AG08396 (cell line): ENCODE measurements at places on chromosomes 7 and 10.

GRCh38 chr7:42843205-42843800 is 68.6 kb downstream of the C7orf25 start:
- peak; percentile 64 for DNase-seq

DNA sequence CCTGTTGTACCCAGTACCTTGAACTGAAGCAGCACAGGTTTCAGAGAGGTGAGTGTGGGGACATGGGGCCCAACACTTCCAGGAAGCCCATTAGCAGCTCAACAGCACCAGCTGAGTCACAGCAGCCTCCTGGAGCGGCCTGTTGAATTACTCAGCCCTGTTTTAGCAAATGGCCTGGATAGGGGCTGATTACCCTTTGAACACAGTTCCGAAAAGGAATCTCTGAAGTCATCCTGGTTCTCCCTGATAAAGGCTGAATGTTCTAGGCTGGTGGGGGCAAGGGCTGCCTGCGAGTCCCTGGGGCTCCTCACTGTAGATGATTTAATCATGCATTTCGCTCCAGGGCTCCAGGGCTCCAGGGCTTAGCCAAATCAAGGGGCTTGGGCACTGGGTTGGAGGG is 287.5 kb downstream of the GRID1 start:
- DNase-seq, result no peak

- DNase-seq, result peak; percentile 32
Observed at GRCh38 chr10:118504467-118505205, 90.8 kb downstream of the PRLHR start.

DNA sequence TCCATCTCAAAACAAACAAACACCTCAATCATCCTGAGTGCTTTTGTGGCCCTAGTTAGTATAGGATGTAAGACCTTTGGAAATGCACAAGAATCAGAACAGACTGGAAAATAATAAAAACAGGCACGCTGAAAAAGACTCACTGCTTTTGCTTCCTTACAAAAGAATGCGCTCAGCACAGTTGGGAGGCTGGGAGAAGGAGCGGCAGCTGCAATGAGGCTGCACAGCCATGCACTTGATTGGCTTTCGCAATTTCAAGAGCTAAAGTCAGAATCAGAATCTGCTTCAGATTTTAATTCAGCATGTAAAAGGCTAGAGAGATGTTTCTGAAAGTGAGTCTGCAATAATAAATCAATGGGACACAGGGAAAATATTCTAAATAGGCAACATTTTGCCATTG is 97.2 kb downstream of the FRMD4A start:
- no peak for DNase-seq

GRCh38 chr10:72875250-72876055 is 18.1 kb upstream of the OIT3 start:
- DNase-seq, result no peak

DNA sequence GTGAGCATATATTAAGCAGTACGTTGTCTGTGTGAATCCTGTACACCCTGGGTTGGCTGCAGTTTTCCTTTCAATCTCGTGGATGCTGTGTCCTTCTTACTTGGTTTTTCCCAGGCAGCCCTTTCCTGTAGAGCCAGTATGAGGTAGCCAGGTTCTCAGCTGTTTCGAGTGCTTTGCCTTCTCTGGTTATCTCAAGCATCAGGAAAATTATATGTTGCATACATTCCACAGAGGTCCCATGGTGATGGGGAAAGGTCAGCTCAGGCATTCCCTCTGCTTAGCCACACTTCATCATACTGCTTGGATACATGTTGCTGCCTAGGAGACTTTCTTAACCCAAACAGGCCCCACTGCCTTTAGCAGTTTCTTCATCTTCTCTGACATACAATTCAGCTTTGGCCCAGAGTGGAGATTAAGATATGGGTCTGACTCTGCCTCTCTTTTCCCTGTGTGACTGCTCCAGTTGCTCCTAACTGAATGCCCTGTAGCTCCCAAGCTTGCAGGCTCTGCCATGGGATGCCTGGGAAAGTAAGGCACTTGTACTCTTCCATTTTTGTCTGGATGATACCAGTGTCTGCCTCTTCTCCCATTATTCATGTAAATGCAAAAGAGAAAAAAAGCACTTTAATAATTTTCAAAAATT is 11.3 kb downstream of the GNAI1 start:
- peak; percentile 13 for DNase-seq

- no peak for DNase-seq
Observed at GRCh38 chr10:4981722-4982471, 18.7 kb downstream of the AKR1C1 start.

DNA sequence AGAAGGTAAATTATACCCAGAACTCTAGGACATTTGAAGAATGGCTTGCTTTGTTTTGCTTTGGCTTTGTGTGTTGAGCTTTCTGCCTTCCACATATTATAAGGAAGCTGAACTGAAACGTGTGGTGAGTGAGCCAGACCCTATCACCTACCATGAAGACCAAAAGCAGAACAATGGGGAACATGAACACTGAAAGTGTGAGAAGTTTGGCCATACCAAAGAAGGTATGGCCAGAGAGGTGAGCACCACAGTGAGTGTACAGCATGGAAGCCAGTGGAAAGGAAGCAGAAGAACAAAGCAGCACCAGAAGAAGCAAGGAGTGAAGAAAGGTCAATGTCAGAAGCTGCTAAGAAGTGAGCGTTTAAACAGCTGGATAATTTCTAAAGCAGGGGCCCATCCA is 59.7 kb upstream of the CCDC71L start:
- DNase-seq, result no peak

DNA sequence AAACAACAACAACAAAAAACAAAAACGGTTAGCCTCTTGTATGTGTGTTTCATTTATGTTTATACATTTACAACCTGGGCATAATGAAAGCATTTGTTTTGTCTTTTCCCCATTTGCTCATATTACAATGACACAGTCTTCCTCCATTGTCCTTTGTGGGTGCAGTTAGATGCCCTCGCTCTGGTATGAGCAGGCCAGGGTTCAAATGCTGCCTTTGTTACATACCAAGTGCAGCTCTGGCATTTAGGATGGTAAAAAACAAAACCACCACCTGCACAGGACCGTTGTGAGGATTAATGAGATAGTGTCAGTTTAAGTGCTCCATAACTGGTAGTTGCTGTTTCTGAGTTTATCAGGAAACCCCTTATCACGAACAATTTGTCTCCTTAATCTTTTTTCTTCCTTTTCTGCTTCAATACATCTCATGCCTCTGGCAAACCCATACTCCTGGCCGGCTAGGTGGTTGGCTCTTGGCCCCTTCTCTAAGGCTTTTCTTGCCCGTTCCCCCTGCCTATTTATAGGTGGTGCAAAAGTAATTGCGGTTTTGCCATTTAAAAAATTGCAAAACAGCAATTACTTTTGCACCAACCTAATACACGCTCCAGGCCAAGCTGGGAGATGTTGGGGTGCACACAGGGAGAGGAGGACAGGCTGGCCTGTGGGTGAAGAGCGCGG is 18.6 kb upstream of the TMEM225B start:
- DNase-seq, result no peak

DNA sequence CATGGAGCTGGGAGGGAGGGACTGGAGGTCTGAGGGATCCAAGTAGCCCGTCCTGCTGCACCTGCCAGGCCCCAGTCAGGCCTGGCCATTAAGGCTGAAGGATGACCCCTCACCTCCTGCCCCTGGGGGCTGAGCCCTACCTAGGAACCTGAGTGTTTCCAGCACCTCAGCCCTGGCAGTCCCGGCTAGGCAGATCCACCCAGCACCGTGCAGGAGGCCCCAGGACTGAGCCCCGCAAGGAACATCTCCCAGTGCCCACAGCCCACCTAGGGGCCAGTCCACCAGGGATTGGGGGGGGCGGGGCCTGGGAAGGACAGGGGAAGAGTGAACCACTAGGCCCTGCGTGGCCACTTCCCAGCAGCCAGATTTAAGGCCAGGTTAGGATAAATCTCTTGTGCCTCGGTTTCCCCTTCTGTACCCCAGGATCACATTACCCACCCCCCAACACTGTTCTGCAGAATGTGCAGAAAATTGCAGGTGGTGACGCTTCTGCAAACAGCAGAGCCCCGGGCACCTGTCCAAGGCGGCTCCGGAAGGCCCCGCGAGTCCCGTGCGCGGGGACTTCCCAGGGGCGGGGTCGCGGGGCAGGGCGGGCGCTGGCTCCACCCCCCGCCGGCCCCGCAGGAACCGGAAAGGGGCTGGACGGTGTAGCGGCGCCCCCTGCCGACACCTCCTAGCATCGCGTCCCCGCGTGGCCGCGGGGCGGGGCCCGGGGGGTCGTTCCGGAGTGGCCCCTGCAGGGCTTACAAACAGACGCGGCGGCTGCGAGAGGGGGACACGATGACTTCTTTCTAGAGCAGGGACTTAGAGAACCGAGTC is 55.9 kb downstream of the PWWP2B start:
- peak; percentile 98 for DNase-seq
